ENCODE measurements at places on chromosomes 7 and 10.

DNA sequence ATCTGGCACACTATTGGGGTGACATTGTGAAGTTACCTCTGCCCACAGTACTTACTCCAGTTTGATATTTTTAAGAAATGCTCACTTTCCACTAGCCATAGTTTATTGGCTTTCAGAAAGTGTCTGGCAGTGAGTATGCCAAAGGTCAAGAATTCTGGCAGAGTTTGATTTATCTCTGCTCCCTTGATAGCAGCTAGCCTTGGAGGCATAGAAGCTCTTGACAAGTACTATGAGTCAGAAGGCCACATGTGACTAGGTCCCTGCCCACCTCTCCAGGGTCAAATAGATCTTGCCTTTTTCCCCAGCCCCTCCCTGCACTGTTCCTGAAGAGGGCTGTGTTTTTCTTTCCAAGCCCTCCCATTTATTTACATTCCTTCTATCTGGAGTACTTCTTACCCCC lies 202.2 kb downstream of the AUTS2 start:
- no peak for DNase-seq

- no peak for DNase-seq
These were observed 130.4 kb upstream of the HPS1 start for GRCh38 chr10:98577168-98577567.

DNA sequence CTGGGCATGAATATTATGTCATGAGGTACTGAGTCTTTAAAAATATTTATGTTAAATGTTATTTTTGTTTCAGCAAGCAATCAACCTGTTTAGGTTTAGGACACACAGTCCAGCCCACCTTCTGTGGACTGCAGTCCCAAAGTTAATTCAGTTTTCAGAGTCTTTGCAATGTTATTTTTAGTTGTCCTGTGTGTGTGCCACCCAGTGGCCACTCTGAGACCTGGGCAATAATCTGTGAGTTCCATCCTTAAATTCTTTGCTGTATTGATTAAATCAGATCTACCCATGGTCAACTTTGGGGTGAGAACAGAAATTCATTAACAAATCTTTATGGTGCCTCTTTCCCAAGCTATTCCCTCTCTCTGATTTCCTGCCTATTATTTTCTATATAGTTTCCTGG lies 415.1 kb downstream of the CCSER2 start:
- DNase-seq, result no peak

GRCh38 chr10:11520892-11521291 lies 90.6 kb downstream of the USP6NL start:
- DNase-seq, result no peak

DNA sequence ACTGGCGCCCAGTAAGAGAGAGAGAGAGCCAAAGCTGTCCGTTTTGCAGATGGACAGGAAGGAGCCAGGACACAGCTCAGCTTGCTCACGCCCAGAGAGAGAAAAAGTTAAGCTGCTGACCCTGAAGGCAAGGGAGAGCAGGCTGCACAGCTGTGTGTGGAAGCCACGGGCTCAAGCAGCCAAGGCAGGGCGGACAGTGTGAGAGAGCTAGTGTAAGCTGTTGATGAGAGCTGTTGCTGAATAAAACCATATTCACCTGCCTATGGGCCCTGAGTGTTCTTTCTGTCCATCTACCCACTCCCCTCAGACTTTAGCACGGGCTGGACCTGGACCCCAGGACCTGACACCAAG lies 5.4 kb downstream of the INMT start:
- DNase-seq, result no peak

- DNase-seq, result no peak
These were observed 301.9 kb downstream of the PLXDC2 start for GRCh38 chr10:20118119-20118518.

DNA sequence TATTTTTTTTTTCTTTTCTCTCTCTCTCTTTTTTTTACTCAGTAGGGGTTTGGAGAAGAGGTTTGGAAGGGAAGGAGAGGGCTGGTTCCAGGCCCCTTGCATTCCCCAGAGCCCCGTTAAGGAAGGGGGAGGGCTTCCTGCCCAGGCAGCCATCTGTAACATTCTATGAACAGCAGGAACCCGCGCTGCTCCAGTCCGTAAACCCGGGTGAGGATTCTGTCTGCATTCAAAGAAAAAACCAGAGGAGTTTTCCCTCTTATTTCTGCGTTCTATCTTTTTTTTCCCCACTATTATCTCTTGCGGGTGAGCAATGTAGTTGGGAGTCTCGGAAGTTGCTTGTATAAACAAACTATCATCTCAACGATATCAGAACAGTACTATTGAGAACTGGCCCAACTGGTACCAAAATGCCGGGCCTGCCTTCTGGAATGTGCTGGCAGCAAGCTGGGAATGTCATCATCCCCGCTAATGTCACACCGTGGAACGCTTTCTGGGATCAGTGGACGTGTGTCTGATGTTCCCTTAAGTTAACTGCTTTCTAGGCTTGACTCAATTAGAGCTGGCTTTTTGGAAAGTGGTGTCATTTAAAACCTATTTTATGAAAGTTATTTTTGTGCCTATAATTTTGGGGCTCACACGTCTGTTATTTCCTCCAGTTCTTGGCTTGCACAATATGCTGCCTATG lies 153.1 kb upstream of the MEOX2 start:
- DNase-seq, result no peak

- DNase-seq, result no peak
These were observed 81.8 kb downstream of the JMJD1C start for GRCh38 chr10:63384001-63384400.

DNA sequence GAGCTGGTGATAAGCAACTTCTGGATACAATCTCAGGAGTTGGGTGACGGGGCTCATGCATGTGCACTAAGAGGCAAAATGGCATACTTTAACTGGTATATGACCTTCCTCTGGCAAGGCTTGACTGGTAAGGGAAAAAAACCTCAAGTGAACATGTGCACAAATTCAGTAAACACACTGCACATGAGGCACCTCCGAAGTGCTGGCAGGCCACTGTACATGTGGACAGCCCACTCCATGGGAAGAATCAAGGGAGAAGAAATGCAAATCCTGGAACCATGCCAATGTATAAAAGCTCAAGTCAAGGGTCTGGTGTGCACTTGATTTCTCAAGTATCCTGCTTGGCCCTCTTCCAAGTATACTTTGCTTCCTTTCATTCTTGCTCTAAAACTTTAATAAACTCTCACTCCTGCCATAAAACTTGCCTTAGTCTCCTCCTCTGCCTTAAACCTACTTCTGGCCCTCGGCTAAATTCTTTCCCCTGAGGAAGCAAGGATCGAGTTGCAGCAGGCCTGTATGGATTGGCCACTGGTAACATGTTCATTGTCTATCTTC lies 167.2 kb downstream of the RAMP3 start:
- no peak for DNase-seq

DNA sequence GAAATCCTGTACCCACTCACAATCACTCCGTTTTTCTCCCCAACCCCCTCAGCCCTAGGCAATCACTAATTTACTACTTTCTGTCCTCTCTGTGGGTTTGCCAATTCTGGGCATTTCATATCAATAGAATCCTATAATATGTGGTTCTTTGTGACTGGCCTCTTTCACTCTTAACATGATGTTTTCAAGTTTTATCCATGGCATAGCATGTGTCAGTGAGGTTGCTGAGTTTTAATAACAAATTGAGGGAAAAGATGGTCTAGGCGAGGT lies 11.9 kb downstream of the PLAU start:
- DNase-seq, result no peak

DNA sequence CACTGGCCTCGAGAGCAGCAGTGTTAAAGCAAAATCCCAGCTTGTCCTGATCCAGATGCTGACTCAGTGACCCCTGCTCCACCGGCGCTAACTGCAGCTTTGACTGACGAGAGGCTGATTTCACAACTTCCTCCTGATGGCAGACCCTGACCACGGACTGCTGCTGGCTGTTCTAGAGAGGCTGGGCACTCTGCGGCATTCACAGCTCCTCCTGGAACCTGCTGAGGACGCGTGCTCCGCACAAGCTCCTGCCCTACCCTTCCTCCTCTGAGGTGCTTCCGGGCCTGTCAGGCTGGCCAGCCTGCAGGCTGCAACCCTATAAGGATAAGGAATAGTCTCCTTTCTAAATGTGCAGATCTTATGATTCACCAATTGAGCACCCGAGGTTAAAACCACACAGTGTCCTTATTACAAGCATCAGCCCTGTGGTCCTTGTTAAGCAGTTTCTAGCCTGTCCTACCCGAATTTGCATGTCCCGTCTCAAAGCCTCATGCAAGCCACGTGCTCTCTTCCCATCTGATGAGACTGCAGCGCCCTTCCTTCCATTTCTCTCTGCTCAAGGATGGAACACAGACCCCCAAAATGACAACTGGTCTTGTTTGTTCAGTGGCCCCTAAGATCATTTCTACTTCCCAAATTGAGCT lies 35.5 kb upstream of the NCAPG2 start:
- no peak for DNase-seq

GRCh38 chr10:5447611-5448071 lies 35.3 kb downstream of the NET1 start:
- no peak for DNase-seq

DNA sequence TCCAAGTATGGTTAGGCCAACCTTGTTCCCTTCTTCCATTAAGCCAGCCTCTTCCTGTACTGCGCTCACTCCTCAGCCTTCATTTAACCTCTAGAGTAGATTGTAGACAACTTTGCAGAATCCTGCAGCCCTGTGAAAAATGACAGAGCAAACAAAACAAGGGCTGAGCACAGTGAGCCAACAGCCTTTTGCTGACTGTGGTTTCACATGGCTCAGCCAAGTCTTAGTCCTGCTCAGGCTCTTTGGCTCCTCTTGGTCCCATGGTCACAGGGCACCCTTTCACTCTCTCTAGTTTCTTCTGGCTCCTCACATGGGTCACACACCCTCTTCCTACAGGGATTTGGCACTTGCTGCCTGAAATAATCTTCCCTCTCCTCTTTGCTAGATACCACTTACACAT lies 900.3 kb downstream of the CCSER2 start:
- DNase-seq, result no peak

DNA sequence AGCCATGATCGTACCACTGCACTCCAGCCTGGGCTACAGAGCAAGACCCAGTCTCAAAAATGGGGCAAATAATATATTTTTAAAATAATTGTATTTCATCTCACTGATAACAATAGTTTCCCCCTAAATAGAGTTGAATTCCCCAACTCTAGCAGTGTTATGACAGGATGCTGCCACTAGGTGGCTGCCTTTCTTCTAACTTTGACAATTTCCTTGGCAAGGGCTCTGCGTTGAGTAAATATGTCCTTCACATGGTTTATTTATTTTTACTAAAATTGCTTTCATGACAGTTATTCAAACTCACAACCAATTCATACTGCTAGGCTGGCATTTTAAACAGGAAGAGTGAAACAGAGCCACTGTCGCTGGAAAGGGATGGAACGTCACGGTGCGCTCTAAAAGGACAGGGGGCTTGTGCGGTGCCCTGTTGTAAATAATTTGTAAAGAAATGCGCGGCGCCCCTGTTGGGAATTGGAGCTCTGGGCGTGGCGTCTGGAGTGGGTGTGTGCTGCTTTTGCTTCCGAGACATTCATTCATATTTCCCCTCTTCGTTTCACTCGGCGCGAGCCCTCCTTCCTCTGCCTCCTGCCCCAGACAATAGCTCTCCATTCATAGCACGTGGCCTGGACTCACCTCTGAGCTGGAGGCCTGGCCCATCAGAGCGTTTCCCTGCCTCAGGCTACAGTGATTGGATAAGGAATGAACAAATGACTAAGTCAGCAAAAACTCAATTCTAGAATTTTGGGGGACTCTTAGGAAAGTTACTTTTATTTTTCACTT lies 20.5 kb upstream of the PITRM1 start:
- peak; percentile 64 for DNase-seq

- no peak for DNase-seq
These were observed 427.8 kb upstream of the ZMIZ1 start for GRCh38 chr10:78640796-78641636.
